ENCODE measurements at places on chromosomes 6 and 20.

- peak; percentile 45 for DNase-seq
Observed at GRCh38 chr6:125310994-125311649, 9.4 kb upstream of the HDDC2 start.

GRCh38 chr20:1945134-1945618 lies 48.7 kb downstream of the PDYN start:
- no peak for DNase-seq

GRCh38 chr20:50276119-50277063 lies 85.8 kb downstream of the CEBPB start:
- DNase-seq: no peak

- DNase-seq: no peak
Observed at GRCh38 chr6:27674882-27675281, 202.0 kb upstream of the ZNF184 start.

DNA sequence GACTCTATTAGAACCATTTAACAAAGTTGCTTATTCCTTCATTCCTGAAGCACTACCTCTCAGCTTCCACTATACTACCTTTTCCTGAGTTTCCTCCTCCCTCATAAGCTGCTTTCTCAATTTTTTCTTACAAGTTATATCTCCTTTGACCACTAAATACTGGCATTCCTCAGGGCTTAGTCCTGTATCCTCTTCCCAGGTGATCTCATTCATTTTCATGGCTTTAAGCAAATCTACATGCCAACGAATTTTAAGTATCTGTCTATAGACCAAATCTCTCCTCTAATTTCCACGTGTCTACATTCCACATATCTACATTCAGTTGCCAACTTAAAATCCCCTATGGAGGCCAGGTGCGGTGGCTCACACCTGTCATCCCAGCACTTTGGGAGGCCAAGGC lies 134.7 kb downstream of the BTBD9 start:
- no peak for DNase-seq

- no peak for DNase-seq
Observed at GRCh38 chr6:70412252-70413113, 825 bp upstream of the FAM135A start.

GRCh38 chr20:4465855-4466545 lies 255.7 kb upstream of the PRND start:
- no peak for DNase-seq

DNA sequence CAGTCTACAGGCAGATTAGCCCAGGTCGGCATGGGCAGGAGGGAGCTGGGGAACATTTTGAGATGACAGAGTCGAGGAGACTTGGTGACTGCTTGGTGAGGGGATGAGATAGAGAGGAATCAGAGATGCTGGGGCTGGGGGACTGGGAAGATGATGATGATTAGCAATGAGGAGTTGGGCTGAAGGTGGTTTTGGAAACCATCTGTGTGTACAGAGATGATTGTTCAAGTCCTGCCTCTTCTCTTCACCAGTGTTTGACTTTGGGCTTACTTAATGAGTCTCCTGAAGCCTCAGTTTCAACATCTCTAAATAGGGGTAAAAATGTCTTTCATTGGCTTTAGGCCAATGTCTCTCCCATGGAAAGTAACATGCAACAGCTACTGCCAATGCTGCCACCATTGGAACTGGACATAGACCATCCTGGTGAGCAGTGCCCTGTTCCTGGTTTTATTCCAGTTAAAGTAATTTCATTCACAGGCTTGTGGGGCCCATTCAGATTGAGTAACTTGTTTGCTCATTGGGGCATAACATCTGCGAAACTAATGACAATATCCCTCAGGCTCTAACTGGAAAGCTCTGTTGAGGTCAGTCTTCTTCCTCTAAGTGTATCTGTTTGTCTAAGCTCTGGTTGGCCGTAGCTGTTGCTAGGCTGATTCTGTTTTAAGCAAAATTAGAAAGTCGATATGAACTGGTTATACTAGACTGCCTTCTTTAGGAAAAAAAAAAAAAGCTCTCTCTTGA lies 99.1 kb downstream of the ARMC2 start:
- peak; percentile 63 for DNase-seq

DNA sequence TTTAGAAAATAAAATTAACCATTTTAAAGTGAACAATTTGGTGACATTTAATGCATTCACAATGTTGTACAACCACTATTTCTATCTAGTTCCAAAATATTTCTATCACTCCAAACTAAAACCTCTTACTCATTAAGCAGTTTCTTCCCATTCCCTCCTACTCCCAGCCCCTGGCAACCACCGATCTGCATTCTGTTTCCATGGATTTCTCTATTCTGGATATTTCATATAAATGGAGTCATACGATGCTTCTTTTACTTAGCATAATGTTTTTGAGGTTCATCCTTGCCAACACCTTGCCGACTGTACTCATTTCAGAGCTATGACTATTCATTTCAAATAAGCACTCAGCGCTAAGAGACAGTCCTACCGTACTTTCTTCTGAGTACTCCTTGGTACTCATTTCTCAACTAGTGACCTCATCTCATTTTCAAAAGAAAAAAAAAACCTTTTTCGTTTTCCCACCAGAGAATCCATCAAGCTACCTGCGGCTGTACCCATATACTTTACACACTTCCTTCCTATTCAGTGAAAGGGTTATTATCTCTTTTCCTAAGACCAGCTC lies 259.2 kb downstream of the UTRN start:
- DNase-seq: no peak

GRCh38 chr6:158198461-158198860 lies 30.3 kb downstream of the GTF2H5 start:
- no peak for DNase-seq

All from RCC 7860 (cell line).